ENCODE measurements at places on chromosomes 11 and 22.

- DNase-seq: no peak
These were observed 710.3 kb downstream of the KCNA4 start for GRCh38 chr11:29306527-29306926.

GRCh38 chr22:30906946-30907345 is 61.6 kb downstream of the MORC2 start:
- no peak for DNase-seq

DNA sequence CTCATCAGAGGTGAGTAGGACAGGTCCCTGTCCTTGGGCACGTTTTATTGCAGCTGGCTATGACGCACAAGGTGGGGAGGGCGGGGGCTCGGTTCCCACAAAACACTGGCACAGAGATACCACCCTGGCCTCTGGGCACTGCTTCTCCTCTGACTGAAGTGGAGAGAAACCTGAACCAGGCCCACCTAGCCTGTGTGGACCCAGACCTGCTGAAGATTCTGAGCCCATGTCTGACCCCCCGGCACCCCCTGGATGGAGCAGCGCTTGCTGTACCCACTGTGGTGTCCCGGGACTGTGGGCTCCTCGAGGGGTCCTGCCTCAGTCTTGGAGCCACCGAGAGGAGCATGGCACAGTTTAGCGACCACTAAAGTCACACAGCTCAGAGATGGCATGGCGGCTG is 72.6 kb downstream of the PARVB start:
- DNase-seq: no peak

- DNase-seq: no peak
These were observed 298.8 kb upstream of the TENM4 start for GRCh38 chr11:79739591-79739990.

All from naive B cell (primary cell).